ENCODE measurements at places on chromosomes 16 and 17.
A peak's percentile ranks its signal among the peaks of the same experiment; 100 is the strongest.

DNA sequence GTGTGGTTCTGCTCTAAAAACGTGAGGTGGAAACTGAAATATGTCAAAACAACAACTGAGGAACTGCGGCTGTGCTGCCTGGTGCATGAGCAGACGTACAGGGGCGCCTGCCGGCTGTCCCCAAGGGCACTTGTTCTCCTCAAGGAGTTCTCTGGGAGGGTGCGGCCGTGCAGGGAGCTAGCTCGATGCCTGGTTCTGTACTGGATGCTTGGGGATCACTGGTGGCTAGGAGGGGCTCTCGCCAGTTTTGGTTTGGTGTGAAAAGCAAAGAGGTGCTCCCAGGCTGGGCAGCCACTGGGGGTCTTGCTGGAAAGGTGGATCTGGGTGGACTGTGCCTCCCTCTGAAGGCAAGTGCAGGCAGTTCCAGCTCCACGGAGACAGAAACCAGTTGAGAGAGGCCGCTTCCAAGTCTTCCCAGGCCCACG lies 41.9 kb upstream of the ATP2A3 start:
- no peak for DNase-seq

- no peak for DNase-seq
Measured at GRCh38 chr17:80223142-80223815, 3.1 kb downstream of the SLC26A11 start.

GRCh38 chr17:53574038-53574437 lies 248.7 kb upstream of the KIF2B start:
- no peak for DNase-seq

DNA sequence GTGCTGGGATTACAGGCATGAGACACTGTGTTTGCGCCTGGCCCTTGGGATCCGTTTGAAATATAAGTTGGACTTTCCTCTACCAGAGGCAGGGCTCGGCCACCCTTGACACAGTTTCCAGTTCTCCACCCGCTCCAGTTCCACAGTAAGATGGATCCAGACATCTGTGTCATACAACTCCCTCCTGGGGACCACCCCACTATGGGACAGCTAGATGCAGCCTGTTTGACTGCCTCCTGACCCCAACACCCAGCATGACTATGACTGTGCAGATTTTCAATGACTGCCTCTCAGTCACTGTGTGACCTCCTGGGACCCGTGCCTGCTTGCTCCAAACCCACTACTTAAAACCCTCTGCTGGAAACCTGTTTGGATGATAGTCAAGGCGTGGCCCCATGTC lies 166.7 kb downstream of the IRF8 start:
- no peak for DNase-seq

DNA sequence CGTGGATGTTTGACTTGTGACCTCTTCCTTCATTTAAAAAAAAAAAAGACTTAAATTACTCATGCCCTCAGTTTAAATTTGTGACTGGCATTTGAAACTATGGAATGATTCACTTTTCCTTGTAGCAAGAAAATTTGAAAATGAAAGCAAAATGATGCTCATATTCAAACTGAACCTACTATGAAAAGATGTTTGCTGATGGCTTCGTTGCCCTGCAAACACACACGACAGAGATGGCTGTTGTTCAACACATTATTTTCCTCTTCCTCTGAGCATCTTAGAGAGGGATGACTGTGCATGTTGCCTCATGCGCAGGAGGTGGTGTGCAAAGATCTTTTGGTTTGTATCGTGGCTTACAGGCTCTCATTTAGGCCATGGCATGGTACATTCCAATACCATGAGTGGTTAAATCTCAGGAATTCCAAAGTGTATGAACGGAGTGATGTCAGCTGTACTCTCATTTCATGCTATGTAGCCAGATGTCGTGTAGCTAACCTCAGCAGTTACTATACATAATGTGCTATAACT lies 164.5 kb downstream of the PRKCA start:
- DNase-seq = no peak

DNA sequence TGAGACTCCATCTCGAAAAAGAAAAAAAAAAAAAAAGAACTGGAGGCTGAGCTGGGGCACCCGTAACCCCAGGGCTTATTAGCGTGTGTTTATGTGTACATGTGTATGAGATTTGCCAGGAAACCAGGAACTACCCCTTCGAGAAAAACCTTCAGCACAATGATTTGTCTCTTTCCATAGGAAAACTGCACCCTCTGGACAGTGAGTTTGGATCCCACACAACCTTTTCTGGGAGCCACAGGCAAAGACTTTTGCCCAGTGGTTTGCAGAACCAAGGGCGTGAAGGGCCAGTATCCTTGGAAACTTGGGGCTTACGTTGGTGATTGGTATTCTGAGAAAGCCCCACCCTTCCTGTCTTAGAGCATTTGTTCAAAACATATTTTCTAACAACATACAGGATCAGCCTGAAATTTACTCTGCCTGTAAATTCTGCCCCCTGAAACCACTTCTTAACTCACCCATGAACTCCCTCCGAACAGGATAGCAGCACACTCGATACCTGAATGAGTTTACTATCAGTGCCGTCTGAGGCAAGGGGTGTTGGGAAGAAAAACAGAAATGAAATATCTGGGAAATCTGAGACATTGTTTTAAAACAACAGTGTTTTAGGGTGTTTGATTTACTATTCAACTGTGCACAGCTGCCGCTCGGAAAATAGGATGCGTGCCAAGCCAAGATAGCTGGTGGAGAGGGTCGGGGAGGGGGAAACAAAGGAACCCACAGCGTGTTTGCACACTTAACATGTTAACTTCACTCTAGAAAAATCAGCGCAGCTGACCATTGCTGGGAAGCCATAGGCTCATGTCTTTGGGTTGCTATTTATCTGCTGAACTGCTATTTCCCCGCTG lies 40.2 kb upstream of the MAF start:
- no peak for DNase-seq

DNA sequence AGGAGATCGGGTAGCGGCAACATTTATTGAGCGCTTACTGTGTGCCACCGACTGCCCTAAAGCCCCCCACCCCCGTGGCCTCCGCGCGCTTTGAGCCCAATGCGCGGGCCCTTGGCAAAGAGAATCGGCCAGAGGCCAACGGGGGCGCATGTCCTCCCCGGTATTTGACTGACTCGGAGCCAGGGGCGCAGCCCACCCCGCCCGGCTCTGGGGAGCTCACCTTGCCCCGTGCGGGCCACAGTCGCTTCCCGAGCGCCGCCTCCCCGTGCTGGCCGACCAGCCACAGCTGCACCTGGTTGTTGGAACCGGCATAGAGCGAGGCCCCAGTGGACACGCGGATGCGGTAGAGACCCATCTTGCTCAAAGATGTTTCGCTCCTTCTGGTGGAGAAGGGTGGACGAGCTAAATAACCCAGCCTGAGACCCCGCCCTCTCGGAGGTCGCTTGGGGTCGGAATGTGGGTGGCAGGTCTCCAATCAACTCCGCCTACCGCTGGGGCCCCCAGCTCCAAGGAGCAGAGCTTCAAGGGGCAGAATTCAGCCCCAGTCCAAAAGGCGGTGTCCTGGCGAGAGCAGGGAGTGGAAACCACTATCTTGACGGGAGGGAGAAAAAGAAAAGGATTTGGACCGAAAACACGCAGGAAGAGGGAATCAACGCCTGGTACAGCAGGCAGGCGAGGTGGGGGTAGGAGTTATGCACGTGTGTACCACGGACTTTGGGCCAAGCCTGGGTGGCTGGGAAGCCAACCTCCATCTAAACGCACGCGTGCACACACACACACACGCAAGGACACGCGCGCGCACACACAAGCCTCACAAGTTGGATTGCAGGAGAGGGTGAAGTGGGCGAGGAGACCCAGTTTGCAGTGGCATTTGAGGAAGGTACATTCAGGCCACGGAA lies at the start of gene ALOX15:
TSS of gene ALOX15 (minus strand) at position 382 of the 899 bp plus-strand sequence. CDS start at position 355, 27 bp downstream.
- no peak for DNase-seq

GRCh38 chr16:50841081-50841886 lies 99.4 kb downstream of the CYLD start:
- no peak for DNase-seq

DNA sequence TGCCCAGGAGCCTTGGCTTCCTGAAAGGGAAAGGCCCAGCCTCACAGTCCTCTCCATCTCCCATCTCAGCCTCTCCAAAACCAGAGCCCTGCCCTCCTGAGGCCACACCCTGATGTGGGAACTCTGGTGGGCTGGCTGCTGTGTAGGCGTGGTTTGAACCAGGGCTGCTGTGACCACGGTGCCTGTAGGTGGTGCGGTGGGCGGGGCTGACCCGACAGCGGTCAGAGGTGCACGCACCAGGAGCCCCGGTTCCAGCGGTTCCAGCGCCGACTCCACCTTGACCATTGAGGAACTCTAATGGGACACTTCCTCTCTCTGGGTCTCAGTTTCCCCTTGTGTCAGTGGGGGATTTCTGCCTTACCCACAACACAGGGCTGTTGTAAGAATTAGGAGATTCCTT lies 2.4 kb downstream of the RAP1GAP2 start:
- DNase-seq = no peak

- no peak for DNase-seq
Measured at GRCh38 chr17:63426917-63427308, 19.2 kb downstream of the CYB561 start.

- DNase-seq = no peak
Measured at GRCh38 chr16:11481987-11482386, 104.7 kb downstream of the LITAF start.

- DNase-seq = peak; percentile 14
Measured at GRCh38 chr17:37791447-37792399, 46.9 kb upstream of the HNF1B start.

GRCh38 chr17:5513628-5514027 lies 27.3 kb downstream of the MIS12 start:
- DNase-seq = no peak

- no peak for DNase-seq
Measured at GRCh38 chr16:71552698-71553503, 24.0 kb downstream of the TAT start.

- DNase-seq = no peak
Measured at GRCh38 chr16:89116341-89117226, 22.9 kb downstream of the ACSF3 start.

DNA sequence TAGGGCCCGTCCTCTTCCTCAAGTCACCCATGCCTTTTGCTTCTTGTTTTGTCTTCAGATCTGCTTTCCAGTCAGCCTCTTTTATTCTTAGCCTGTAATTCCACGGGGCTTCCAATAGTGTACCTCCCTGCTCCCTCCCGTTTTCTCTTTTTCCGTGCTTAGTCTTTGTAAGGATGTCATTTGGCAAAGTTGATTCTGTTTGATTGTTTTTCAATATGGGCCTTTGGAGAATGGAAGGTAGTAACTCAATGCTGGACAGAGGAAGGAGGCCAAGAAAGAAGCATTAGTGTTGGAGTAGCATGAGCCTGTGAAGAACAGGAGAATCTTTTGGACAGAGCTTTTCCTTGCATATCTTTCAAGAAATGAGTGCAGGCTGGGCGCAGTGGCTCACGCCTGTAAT lies 6.5 kb downstream of the WWP2 start:
- DNase-seq = no peak

DNA sequence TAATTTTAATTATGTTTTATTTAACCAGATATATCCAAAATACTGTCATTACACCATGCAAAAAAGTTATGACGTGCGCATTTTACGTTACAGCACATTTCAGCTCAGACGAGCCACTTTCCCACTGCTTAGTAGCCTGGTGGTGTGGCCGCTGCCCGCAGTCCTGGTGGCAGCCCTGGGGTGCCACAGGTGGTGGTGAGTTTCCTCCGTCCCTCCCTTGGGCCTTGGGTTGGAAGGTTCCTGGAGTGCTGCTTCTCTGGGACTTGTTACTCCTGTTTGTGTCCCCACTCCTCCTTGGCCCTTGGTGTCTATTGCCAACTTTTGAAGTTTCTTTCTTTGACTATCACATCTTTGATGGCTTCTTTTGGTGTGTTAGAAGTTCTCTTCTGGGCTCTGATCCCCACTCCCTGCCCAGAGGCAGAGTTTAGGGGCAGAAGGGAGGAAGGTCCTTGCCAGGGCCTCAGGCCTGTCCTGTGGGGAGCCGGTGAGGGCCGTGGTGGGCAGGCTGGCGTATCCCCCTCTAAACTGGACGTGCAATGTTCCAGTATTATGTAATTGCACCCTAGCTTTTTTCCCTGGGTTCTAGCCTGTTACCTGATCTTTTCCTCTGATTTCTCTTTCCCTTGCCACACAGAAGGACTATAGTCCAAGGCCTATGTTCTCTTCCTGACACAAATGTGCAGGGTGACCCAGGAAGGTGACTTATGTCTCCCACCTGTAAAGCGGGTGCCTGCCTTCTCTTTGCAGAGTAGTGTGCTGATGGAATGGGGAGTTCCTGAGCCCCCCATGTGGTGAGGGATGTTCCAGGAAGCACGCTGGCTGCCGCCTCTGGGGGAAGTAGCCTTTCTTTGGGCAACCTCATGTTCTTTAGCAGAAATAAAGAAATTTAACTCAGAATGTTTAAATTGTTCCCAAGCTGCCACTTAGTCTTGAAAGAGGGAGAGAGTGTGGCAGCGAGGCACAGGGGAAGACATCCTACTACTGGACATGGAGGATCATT lies 8.4 kb downstream of the MPRIP start:
- no peak for DNase-seq

GRCh38 chr16:81582655-81583441 lies 138.2 kb downstream of the CMIP start:
- DNase-seq = peak; percentile 90

Measured in Ammon's horn (tissue), 1 donor.